ENCODE measurements at places on chromosomes 2 and 18.

DNA sequence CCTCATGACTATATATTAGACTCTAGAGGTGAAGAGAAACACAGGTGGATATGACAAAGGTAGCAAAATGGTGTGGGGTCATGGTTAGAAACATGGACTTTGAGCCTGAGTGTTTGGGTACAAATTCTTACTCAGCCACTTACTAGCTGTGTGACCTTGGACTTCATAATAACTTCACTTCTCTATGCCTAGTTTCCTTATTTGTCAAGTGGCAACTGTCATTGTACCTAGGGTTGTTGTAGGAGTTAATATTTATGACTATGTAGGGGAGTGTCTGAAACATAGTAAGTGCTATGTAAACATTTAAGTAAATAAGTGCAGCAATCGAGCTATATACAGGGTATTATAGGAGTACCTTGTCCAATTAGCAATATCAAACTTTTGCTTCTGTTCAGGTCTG is 49.7 kb upstream of the RAPH1 start:
- no peak for DNase-seq

DNA sequence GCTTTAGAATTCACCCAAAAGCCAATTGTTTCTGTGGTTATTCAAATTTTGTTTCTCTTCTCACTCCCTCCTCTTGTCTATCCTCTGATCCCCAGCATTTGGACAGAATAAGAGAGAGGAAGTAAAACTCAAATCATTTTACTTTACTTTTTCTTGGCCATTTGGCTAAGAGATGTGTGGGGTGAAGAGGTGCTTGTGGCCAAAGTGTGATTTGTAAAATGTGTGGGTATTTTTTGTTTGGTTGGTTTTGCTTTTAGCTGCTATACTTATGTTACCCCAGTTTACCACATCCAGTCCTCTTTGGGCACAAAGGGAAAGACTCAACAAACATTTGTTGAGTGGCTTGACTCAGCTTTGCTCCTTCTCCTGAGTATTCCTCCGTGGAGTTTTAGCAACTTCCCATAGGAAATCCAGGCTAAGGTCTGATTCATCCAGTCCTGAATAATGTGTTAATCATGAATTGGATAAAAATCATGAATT is 109.1 kb upstream of the CYP1B1 start:
- no peak for DNase-seq

GRCh38 chr2:175017618-175018414 is 12.6 kb upstream of the CHN1 start:
- DNase-seq = no peak

DNA sequence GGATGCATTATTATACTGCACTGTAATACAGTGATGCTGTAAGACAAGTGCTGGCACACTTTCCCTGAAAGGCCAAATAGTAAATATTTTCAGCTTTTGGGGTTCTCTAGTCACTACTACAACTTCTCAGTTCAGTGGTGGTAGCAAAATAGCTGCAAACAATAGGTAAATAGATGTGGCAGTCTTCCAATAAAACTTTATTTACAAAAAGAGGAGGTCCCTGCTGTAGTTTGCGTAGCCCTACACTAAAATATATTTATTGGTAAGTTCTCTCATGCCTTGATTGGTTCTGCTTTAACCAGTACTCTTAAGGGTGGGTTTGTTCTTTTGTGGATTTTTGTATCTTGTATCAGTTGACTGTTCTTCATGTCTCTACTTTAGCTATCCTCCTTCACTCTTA is 7.8 kb downstream of the GLS start:
- DNase-seq = no peak

GRCh38 chr2:199727306-199727705 is 123.7 kb downstream of the FTCDNL1 start:
- DNase-seq = no peak

- no peak for DNase-seq
These were observed 123.4 kb upstream of the EPC2 start for GRCh38 chr2:148521181-148521580.

DNA sequence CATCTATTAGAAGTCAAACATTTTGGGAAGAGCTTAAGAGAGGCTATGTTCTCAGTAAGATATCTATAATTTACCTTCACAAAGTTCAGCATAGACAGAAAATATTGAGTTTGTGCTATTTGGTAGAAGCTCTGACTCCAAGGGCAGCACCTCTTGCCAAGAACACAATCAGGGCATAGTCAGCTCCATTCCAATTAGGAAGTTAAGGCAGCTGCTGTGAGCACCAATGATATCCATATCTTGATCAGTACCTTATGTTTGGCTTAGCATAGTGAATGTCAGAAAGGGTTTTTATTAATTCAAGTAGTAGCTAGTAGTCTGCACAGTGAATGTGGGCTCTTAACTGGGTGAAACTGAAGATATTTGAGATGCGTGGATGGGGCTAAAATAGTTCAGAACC is 86.4 kb upstream of the SPRED2 start:
- DNase-seq = no peak

GRCh38 chr2:96499061-96499960 is 5.8 kb downstream of the NEURL3 start:
- DNase-seq = no peak

- DNase-seq = no peak
These were observed 117.9 kb downstream of the PTRHD1 start for GRCh38 chr2:24675338-24675737.

GRCh38 chr18:13237641-13238040 is 19.1 kb downstream of the LDLRAD4 start:
- no peak for DNase-seq

DNA sequence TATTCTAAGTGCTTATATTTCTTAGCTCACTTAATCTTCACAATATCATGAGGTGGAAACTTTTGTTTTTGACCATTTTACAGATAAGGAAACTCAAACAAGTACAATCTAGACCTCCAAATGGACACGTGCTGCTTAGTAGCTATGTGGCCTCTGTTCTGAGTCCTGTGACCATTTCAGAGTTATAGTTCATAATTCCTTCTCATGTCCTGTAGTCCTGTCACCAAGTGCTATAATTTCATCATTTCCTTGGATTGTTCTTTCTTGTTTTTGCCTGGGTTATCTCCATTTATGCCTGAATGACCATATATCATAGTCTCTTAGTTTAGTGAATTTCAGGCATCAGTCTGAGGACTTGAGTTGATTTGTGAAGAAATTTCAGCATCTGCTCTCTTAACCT is 91.7 kb downstream of the NUP35 start:
- no peak for DNase-seq

DNA sequence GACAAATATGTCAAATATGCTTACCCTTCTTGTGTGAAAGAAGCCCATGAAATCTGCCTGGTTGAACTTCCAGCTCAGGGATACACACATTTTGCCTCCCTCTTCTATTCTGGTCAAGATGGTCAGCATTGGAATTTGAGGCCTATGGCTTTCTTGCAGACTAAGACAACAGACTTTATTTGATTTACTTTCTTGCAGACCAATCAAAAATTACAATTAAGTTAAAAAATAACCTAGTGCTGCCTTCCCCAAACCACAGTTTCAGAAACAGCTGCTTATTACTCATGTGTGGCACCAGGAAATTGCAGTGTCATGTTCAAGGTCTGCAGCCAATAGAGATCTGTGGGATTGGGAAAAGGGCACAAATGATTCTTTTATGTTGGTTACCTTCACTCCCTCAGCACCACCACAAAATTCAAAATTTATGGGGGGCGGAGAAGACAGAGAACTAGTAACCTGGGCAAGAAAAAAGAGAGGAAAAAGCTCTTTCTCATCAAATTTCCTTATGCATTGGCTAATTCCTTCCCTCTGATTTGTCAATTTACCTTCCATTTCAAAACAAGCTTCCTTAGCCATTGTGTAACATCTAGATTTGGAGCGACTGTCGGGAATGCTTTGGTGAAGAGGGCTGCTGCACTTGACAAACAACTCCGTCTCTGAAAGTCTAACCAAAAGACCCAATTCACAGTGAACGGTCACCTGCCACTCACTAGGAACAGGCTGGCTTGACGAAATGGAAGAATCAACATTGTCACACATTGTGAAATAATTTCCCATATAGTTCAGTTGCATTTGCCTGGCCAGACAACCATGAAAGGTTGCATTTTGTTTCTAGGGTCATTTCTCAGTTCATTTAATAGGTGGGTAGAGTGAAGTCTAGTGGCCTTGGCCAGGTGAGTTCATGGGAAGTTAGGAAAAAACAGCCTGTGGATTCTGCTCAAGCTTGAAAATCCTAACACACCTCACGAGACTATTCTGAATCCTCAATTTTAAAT is 100.4 kb upstream of the FZD5 start:
- peak; percentile 36 for DNase-seq

DNA sequence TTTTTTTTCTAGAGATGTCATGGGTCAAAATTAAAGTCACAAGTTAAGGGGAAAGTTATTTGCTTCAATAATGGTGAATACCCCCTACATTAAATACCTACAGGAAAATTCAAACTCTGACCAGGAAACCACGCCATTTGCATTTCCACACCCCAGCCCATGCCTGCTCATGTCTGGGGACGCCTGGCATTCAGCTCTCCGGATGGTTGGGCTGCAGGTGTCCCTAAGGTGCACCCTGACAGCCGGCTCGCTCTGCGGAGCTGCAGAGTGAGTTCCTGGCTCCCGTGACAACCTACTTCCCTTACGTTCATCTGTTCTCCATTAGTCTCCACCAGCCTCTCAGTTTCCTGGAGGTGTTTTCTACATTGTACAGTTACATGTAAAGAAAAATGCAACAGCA is 122.7 kb upstream of the RIOK3 start:
- no peak for DNase-seq

- no peak for DNase-seq
These were observed 22.7 kb downstream of the CYP20A1 start for GRCh38 chr2:203261326-203262159.

DNA sequence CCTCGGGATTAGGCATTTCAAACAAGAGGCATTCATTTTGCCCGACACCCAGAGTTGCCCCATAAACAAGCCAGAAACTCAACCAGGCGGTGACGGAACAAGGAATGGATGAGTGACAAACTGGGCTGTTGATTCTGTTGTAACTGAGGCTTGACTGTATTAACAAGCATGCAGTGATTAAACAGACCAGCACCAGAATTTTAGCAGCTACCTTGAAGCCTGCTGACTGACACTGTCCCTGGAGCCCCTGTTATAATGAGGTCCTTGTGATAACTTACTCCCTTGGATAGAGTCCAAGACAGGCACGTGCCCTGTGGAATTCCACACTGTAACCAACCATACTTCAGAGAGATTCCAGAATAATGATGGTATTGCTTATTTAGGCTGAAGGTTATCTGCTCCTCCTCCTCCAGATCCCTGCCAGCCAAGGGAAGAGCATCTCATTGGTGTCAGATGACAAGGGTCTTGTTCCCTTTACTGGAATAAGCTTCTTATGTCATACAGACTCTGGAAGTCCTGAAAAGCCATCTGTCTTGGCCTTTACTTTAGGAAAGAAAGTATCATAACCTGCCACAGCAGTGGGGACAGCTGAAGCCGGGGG is 97.1 kb upstream of the RMDN2 start:
- peak; percentile 21 for DNase-seq

- no peak for DNase-seq
These were observed 634.9 kb upstream of the PIK3C3 start for GRCh38 chr18:41320100-41320499.

DNA sequence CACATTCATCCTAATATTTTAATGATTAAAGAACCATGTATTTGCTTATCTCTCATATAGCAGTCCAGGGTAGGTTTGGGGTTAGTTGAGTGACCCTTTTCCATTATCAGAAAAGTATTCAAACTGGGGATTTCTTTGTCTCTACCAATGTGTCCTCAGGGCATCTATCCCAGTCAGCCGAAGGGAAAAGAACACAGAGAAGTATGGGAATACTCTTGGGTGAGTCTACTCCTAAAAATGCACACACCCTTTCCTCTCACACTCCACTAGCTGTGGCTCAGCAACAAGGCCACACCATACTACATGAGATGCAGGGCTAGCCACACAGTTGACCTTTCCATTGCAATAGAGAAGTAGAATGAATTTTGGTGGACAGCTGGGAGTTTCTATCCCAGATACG is 114.3 kb downstream of the NXPH2 start:
- no peak for DNase-seq

DNA sequence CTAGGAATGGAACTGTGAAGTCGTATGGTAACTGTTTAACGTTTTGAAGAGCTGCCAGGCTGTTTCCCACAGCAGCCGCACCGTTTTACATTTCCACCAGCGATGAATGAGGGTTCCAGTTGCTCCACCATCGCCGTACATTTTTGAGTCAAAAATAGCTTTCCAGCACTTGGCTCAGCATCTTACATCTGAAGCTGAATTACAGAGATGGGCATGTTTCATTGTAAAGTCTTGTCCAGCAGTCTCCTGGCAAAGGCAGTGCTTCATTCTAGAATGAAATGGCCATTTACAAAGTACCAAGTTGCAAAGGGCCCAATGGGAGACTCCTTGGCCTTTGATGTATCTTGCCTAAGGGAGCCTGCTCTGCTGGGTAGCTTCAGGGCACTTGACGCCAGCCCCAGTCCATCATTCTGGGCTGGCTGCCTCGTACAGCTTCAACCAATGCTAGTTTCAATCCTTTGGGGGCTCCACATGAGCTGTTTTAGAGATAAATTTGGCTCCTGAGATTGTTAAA is 45.1 kb downstream of the ATIC start:
- DNase-seq = no peak

- no peak for DNase-seq
These were observed 42.7 kb downstream of the NPPC start for GRCh38 chr2:231883468-231883881.

DNA sequence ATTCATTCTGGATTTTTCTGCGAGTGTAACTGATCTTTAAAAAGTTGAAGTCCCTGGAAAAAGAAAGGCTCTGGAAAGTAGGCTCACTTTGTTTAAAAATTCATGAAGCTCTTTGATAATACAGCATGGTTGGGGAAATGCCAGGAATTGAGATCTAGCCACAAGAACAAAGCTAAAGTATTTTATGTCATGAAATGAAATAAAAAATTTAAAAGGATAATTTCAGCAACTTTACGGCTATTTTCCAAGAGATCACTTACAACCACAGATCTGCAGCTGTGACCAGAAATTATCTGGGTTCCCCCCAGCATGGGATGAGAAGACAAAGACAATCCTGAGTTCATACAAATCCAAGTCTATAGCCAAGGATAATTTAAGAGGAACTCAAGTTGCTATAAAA is 25.3 kb upstream of the RFX8 start:
- DNase-seq = no peak

- DNase-seq = no peak
These were observed 15.9 kb downstream of the GATA6 start for GRCh38 chr18:22185273-22185672.

GRCh38 chr2:43269706-43270105 is 43.3 kb upstream of the ZFP36L2 start:
- DNase-seq = no peak

Measured in NCI-H460 (cell line).